ENCODE measurements at places on chromosomes 6 and 20.
A peak's percentile ranks its signal among the peaks of the same experiment; 100 is the strongest.

- no peak for DNase-seq
Measured at GRCh38 chr6:110266996-110267395, 86.8 kb downstream of the CDC40 start.

DNA sequence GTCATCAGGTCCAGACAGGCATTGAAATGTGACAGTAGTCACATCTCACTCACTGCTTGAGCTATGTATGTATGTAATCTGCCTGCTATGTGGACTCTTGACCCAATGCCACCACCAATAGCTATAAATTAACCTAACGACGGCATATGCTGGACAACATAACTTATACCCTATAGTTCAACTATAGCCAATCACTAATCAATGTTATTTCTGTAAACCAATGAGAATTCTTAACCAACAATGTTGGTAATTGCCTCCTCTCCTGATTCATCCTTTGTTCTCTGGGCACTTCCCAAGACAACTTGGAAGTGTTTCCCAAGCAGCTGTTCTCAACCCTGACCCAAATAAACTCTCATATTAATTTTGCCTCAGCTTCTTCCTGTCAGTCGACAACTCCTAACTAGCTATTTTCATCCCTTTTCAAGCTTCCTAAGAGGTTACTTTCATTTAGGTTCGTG is 24.1 kb upstream of the SERPINB1 start:
- DNase-seq: no peak

DNA sequence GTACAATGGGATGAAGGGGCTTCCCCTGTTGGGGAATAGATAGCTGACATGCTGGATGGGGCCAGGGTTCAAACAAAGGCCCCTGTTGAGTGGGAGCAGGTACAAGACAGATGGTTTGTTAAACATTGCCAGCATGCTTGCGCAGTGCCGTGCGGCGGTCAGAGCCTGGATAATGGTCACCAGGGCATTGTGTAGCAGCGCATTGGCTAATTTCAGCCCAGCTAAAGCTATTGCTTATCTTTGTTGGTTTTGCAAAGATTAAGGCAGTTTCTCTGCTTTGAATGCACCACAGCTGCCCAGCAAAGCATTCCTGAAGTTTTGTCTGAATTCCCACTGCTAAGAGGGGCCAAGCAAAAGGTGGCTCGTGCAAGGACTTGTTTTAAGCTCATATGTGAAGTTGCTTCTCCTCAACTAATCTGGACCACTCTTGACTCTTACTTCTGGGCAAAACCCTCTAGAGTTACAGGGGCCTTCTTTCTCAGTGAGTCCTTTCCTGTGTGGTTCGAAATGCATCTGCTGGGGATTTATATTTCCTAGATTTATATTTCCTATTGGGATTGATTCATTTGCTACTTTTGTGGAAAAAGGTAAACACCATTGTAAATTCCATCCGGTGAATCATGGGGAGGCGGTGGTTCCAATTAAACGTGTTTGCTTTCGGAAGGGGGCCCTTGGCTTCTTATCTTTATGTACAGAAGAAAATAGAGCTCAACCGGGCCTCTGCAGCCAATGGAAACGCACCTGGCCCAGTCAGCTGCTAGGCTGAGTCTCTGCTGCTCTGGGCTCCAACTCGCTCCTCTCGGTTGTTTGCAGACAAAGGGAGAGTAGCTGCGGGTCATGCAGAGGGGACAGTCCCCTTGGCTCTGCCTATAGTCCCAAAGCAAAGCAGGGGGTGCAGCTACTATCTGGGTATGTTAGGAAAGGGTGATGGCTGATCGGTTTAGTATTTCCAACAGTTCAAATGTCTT is 72.1 kb downstream of the FOXA2 start:
- no peak for DNase-seq

- DNase-seq: no peak
Measured at GRCh38 chr6:1602049-1602713, 7.5 kb upstream of the FOXC1 start.

DNA sequence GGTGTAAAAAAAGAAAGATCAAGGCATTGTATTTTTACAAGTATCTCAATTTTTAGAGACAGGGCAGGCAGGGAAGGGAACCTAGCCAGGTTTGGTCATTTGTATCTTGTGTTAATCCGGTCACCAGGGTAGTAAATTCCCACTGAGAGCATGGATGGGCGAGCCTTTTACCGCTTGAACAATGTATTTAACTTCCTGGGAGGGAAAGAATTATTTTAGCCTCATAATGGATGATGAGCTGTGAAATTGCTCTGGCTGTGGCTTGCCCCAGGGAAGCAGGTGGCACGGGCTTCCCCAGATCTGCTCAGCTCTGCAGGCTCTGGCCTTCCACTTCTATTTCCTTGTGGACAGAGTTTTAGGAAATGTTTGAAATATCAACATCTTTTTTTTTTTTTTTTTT is 72.9 kb downstream of the TOX2 start:
- no peak for DNase-seq

GRCh38 chr6:129607581-129608186 is 102.3 kb downstream of the ARHGAP18 start:
- DNase-seq: no peak

DNA sequence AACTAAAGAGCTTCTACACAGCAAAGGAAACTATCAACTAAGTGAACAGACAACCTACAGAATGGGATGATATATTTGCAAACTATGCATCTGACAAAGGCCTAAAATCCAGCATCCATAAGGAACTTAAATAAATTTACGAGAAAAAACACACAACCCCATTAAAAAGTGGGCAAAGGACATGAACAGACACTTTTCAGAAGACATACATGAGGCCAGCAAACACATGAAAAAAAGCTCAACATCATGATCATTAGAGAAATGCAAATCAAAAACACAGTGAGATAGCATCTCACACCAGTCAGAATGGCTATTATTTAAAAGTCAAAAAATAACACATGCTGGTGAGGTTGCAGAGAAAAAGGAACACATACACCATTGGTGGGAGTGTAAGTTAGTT is 24.5 kb downstream of the AGPAT4 start:
- no peak for DNase-seq

GRCh38 chr6:170279977-170280688 is 10.7 kb downstream of the DLL1 start:
- DNase-seq: peak; percentile 97

- no peak for DNase-seq
Measured at GRCh38 chr20:34871320-34871926, 1.2 kb downstream of the GGT7 start.

DNA sequence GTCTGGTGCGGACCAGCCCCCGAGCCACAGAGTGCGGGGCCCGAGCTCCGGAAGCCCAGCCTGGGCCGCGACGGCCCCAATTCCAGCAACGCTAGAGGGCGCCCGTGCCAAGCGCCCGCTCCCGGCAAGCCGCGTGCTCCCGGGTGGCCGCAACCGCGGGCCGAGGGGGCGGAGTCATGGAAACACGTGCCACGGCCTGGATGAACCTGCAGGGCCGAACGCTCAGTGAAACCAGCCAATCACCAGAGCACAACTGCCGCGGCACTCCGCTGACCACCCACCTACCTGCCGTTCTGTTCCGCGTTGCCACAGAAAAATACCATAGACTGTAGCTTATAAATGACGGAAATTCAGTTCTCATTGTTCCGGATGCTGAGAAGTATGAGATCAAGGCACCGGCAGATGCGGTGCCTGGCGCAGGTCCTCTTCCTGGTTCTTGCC is 85.7 kb upstream of the FOXC1 start:
- no peak for DNase-seq

DNA sequence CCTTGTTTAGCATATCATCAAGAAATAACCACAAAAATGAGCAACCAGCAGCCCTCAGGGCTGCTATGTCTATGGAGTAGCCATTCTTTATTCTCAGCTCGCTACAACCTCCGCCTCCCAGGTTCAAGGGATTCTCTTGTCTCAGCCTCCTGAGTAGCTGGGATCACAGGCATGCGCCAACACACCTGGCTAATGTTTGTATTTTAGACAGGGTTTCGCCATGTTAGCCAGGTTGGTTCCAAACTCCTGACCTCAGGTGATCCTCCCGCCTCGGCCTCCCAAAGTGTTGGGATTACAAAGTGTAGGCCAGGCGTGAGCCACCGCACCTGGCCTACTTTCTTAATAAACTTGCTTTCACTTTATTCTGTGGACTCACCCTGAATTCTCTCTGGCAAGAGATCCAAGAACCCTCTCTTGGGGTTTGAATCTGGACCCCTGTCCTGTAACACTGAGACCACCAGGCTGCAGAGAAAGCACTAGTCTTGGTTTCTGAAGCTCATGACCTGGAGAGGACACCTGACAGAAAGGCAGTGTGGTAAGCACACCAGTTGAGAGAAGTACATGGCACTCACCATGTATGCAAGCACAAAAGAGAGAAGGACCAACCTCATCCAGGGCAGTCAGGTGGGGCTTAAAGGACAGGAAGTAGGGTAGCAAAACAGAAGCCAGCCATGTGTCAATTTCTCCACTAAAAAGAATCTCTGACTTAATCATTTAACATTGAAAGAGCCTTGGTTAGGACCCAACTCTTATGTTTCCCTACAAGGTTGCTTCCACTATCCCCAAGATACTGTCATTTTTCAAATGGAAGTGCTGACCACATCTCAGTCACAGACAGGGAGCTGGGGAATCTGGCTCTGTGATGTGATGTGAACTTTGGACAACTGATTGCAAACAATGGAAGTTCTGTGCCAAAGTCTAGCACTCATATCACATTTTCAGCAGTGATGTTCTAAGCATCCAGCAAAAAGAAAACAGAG is 97.4 kb upstream of the DST start:
- DNase-seq: no peak

DNA sequence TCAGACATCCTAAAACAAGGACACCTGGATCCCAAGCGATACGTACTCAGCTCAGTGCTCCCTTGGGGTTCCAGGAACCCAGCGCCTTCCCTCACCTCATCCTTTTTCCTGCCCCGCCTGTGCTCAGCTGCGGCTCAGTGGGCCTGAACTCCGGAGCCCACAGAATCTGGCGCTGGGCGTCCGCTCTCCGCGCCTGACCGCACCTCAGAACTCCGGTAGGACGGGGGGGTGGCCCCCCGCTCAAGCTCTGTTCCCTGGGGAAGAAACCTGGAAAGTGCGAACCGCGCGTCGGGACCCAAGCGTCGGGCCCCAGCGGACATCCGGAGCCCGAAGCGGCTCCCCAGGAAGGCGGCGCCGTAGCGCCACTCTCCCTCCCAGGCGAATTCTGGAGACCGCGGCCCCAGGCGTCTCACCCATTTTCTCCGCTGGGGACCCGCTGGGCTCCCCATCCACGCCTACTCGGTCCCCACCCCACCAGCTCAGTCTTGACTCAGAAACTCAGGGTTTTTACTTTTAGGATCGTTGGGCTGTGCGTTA is 336 bp upstream of the LY6G5C start:
- DNase-seq: no peak

GRCh38 chr20:45997187-45997586 is 11.5 kb upstream of the MMP9 start:
- DNase-seq: no peak

GRCh38 chr6:40626886-40627285 is 39.7 kb upstream of the LRFN2 start:
- no peak for DNase-seq

- no peak for DNase-seq
Measured at GRCh38 chr20:33909331-33909921, 84.3 kb upstream of the RALY start.

DNA sequence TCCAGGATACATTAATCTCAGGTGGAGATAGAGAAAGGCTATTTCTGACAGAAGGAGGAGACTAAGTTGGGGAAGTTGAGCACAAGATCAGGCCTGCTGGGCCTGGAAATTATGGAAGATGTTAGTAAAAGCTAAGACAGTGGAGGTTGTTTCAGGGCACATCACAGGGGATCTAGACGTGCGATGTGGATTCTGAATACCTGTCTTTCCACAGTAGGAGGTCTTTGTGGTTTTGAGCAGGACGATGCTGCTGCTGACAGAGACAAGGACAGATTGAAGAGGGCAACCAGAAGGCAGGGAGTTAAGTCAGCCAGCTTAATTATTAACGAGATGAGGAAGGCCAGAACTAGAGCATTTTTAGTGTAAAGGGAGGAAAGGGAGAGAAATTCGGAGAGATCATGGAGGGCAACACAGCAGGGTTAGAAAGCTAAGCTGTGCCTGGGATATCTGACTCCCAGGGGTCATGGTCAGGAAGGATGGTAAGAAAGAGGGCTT is 384.9 kb downstream of the MAFB start:
- DNase-seq: no peak

DNA sequence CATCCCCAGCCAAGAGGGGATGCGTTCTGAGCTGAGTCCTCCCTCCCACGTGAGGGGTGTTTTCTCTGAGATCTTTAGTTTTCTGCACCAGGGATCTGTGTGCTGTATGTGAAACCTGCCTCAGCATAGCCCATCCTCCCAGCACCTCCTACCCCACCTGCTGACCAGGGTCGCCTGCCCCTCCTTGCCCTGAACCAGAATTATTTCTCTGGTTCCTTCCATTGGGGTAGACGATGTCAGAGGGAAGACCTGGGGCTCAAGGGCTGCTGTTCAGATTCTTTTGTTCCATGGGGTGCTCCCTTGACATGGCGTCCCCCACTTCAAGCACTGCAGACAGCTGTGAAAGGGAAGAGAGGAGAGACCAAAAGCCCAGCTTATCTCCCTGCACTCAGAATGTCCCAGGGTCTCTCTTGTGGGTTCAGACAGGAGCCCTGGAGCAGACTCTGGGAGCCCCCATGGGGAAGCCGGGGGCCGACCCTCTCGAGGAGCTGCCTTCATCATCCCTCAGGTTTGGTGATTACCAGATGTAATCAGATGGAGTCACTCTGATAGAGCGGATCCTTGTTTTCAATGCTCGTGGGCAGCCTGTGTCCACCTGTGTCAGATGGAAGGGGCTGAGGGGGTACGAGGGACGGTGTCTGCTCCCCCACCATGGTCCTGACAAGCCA is 74.3 kb downstream of the ERMARD start:
- DNase-seq: no peak

All from NCI-H187 treated with DMSO at 0.1 percent for 48 hours (cell line).